ENCODE measurements at places on chromosomes 13 and 19. TPM values are rescaled to one million over a fixed set of nuclear protein-coding genes. Genes with fewer than 3 reads are reported as not detected.

Gene CCDC8
- 91.7 TPM for total RNA-seq

Gene FFAR1
- not detected for total RNA-seq

DNA sequence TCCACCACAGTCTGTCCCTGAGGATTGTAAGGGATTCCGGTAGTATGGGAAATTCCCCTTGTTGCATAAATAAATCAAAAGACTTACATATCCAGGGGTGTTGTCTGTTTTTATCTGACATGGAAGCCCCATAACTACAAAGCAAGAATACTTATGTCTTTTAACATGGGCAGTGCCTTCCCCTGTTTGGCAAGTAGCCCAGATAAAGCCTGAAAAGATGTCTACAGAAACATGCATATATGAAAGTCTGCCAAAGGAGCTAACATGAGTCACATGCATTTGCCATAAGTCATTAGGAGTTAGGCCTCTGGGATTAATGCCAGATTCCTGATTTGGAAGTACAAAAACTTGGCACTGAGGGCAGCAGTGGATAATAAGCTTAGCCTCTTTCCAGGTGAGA lies 62.1 kb downstream of the ZNF737 start:
- DNase-seq, result no peak

DNA sequence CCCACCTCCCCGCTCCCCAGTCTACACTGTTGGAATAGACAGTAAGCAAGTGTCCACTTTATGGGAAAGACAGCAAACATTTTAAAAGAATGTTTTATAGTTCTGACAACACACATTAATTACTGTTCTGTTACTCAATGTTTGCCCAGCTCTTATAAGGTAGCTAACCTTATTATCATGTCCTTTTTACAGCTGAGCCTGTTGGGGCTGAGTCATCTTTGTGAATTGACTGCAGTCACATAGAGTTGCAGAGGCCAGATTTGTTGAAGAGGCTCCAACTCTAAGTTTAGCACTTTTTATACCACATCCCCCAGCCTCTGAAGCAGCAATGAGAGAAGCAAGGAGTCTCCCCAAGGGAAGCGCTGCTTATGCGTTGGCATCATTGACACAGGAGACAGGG lies 76.2 kb downstream of the C13orf42 start:
- no peak for DNase-seq
